GM23338 (cell line): ENCODE measurements at places on chromosomes 7 and 10.

- DNase-seq: no peak
- H3K36me3 ChIP-seq: no peaks in the 10 kb centered on the region
- H3K4me3 ChIP-seq: no peak overlapping the region
- H3K27me3 ChIP-seq: no peaks in the 10 kb centered on the region
- no peak overlapping the region for H3K27ac ChIP-seq
These were observed 345.1 kb downstream of the RNLS start for GRCh38 chr10:88237896-88238614.

DNA sequence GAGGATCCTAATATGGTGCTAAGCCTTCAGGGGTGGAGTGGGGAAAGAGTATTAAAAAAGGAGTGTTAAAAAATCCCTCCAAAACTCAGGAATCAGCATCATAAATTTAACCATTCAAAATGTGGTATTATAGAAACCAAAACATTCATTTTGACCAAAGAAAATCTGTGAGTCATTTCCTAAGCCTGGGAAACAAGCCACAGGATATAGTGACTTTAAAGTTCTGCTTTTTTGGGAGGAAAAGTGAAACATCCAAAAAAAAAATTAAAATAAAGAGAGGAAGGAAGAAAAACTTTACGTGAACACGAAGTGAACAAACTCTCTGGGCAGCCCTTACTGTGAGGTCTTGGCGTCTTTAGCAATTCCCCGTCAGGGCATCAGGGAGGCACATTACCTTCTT is 74.0 kb upstream of the GSDME start:
- H3K4me1 ChIP-seq: no peaks in the 10 kb centered on the region
- no peaks in the 10 kb centered on the region; the same call in 1 of the 2 replicates for H3K36me3 ChIP-seq
- no peaks in the 10 kb centered on the region for H3K27me3 ChIP-seq

GRCh38 chr10:76488602-76489001 is 1057.2 kb downstream of the LRMDA start:
- no peaks in the 10 kb centered on the region for H3K27me3 ChIP-seq
- H3K4me3 ChIP-seq: no peak overlapping the region
- no peaks in the 10 kb centered on the region for H3K36me3 ChIP-seq
- H3K4me1 ChIP-seq: no peaks in the 10 kb centered on the region
- no peak overlapping the region for H3K27ac ChIP-seq
- DNase-seq: no peak

- no peaks in the 10 kb centered on the region for H3K27me3 ChIP-seq
- no peak overlapping the region for H3K4me3 ChIP-seq
- no peaks in the 10 kb centered on the region for H3K4me1 ChIP-seq
These were observed 543.2 kb upstream of the SEMA3D start for GRCh38 chr7:85730012-85730411.

DNA sequence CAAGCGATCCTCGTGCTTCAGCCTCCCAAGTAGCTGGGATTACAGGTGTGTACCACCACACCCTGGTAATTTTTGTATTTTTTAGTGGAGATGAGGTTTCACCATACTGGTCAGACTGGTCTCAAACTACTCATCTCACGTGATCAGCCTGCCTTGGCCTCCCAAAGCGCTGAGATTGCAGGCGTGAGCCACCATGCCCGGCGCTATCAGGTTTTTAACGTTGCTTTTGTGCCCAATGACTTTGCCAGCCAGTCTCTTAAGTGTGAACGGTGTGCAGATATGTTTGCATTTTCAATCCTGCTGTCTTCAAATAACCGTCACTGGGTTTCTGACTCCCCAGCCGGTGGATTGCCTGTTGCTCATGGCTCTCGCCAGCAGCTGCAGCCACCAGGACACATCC is 201.8 kb upstream of the PPP2R2D start:
- DNase-seq: no peak
- H3K4me1 ChIP-seq: no peaks in the 10 kb centered on the region
- H3K4me3 ChIP-seq: no peak overlapping the region

DNA sequence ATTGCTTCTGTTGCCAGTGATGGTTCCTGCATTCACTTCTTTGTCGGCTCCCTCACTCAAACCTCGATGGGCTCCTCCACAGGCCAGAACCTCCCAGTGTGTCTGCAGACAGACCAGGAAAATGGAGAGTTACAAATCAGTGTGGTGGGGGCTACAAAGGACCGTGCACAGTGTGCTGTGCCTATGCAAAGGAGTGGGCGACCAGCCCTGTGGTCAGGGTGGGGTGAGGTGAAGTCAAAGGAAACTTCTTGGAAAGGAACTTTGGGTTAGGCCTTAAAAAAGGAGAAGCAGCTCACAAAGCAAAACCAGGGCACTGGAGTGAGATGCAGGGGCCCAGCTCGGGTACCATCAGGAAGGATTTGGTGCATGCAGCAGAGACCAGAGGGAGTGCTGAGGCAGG is 304.3 kb upstream of the ZMIZ1 start:
- no peak overlapping the region for H3K4me3 ChIP-seq
- H3K27ac ChIP-seq: no peak overlapping the region
- H3K4me1 ChIP-seq: no peaks in the 10 kb centered on the region
- H3K36me3 ChIP-seq: no peaks in the 10 kb centered on the region
